ENCODE measurements at places on chromosomes 6 and 20.

DNA sequence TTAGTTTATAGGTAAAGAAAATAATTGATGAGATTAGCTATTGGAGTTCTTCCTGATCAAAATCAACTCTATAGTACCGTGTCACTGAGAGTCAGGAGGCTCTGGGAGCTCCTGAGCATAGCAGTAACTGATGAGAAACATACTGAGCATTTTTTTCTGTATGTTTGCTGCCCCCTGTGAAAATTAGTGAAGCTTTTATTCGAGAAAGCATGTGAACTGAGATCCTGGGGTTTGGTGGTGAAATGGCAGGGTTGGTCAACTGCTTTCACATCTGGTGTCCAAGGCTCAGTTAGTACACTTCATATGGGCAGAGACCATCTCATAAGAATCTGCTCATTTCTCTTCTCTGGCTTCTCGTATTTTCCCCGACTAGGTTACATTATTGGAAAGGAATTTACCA is 4.1 kb upstream of the ABT1 start:
- DNase-seq: no peak

DNA sequence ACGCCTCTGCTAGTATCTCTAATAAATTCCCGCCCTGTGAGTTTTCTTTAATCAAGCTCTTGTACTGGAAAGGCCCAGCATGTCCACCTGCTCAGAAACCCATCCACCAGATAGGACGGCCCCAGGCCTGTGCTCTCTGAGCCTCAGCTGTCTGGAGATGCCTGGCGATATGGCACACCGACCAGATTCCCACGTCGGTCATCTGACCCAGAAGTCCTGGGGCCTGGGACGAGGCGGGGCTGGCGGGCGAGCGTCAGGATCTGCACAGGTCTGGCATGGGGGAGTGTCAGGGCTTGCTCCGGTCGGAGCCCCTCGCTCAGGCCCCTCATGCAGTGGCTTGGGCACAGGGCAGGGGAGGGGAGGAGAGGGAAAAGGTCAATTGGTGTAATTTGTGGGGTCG is 10.2 kb downstream of the RNASET2 start:
- DNase-seq: no peak

DNA sequence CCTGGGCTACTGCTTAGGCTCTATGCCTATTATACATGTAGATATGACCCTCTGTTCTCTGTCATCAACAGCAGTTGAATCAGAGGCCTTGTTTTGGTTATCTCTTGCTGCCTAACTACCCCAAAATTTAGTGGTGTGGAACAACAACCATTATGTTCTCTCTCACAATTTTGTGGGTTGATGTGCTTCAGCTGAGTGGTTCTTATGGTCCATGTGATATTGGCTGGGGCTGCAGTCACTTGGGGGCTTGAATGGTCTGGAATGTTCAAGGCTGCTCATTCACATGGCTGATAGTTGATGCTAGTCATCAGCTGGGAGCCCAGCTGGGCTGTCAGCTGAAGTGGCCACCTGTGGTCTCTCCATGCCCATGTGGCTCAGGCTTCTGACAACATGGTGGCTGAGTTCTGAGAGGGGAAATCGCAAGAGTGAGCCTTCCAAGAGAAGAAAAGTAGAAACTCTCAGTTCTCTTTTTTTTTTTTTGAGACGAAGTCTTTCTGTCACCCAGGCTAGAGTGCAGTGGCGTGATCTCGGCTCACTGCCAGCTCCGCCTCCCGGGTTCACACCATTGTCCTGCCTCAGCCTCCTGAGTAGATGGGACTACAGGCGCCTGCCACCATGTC is 47.8 kb downstream of the SHLD1 start:
- peak; percentile 31 for DNase-seq

- DNase-seq: no peak
These were observed 7.7 kb downstream of the SLC22A16 start for GRCh38 chr6:110468731-110469130.

GRCh38 chr6:90124874-90125510 is 171.7 kb downstream of the BACH2 start:
- DNase-seq: no peak

GRCh38 chr6:15744818-15745402 is 82.1 kb upstream of the DTNBP1 start:
- no peak for DNase-seq

DNA sequence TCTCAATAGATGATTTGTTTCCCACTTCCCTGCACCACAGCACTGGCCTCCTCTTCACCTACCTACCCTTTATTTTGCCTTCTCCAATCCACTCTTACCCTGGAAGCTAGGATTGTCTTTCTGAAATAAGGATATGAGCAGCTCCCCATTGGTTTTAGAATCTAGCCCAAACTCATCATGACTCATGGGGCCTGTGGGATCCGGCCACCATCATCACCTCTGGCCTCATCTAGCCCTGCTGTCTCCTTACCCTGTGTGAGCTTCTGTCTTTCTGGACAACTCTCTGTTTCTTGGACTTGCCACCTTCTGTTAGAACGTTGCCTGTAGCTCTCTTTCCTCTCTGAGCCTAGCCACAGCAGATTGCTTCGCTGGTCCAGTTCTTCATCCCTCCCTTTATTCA is 277.1 kb downstream of the PAX1 start:
- no peak for DNase-seq

DNA sequence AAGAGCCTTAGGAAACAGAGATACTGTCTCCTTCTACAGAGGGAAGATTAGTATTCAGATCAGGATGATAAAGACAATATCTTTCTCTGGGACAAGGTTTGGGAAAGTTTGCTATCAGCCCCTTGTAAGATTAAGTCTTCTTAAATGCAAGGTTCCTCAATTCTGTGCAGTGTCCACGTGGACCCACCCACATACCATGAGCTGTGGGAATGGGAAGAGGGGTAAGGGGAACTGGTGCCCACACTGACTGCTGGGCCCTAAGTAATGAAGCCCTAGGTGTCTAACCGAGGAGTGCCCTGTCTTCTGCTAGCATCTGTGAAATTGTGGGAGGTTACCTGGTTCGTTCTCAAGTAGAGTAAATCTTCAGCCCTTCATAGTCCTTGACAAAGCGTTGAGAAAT is 5.8 kb upstream of the SSTR4 start:
- DNase-seq: no peak

- DNase-seq: no peak
These were observed 71.3 kb upstream of the FYN start for GRCh38 chr6:111944541-111944940.

- DNase-seq: no peak
These were observed 51.8 kb upstream of the SLCO4A1 start for GRCh38 chr20:62590309-62591121.

DNA sequence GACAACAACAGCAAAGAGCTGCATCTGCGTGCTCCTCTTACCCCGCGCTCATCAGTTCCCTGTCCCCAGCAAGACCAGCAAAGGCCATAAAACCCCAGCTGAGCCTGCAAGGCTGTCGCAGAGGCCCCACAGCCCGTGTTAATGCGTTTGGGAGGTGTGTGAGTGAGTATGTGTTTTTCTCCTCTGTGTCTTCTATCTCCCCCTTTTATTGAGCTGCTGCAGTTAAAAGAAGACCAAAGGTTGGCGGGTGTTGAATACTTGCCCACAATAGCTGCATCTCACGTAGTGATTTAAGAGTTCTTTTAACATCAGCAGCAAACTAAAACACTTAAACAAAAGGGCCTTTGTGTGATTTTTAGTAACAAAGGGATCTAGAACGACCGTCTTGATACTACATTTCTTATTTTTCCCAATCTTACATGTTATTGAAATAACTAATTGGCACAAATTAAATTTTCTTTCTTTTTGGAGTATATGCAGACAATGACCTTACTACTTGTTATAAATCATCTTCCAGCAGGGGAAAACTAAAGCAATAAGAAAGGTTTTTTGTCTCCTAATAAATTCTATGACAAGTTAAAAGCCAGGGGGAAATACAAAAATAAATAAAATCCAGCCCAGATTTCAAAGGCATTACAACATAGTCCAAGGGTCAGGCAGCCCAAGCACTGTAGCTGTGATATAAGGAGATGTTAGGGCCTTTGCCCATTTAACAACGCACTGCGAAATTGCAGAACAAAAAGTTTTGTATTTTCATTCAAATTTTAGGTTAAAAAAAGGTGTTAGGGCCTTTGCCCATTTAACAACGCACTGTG is 27.2 kb upstream of the CNKSR3 start:
- no peak for DNase-seq

DNA sequence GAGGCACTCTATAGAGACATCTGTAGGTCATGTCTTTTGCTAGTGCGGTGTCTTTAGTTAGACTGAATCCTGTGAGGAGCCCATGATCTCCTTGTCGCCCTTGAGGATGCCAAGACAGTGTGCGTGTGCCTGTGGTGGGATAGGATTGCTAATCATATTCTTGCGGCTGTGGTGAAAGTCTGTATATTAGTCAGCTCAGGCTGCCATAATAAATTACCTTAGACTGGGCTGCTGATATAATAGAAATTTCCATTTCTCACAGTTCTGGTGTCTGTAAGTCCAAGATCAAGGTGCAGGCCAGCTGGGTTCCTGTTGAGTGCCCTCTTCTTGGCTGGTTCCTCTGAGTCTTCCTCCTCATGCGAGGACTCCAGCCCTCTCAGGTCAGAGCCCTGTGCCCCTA is 141.2 kb downstream of the JARID2 start:
- no peak for DNase-seq

- no peak for DNase-seq
These were observed 4.6 kb downstream of the CST7 start for GRCh38 chr20:24953621-24954133.

- DNase-seq: no peak
These were observed 208.1 kb downstream of the PLCB4 start for GRCh38 chr20:9276966-9277468.

- no peak for DNase-seq
These were observed 172.3 kb downstream of the ERMARD start for GRCh38 chr6:169923468-169924464.

GRCh38 chr6:106885679-106886078 is 88.8 kb downstream of the CD24 start:
- no peak for DNase-seq

- no peak for DNase-seq
These were observed 658.8 kb downstream of the PTPRT start for GRCh38 chr20:42530855-42531448.

- DNase-seq: no peak
These were observed 92.5 kb downstream of the SPTLC3 start for GRCh38 chr20:13101276-13101675.

DNA sequence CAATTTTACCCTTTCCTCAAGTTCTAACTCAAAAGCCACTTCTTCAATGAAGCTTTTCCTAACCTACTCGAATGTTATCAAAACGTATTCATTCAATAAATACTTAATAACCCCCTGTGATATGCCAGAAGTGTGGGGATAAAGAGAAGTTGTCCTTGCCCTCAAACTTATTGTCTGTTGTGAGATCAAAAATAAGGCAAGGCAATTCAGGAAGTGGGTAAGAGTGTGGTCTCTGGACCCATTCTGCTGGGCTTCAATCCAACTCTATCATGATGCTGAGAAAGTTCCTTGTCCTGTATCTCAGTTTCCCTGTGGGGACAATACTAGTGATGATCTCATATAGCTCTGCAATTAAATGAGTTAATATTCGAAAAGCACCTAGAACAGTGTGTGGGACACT is 92.8 kb downstream of the PRDM1 start:
- no peak for DNase-seq

DNA sequence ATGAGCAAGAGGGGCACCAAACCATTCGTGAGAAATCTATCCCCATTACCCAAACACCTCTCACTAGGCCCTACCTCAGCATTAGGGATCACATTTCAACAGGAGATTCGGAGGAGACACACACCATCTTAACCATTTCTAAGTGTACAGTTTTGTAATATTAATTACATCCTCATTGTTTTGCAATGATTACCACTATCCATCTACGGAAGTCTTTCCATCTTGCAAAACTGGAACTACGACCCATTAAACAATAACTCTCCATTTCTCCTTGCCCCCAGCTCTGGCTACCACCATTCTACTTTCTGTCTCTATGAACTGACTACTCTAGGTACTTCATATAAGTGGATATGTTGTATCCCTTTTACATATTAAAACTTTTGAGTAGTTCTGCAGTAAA is 20.1 kb downstream of the ACOT13 start:
- DNase-seq: no peak

DNA sequence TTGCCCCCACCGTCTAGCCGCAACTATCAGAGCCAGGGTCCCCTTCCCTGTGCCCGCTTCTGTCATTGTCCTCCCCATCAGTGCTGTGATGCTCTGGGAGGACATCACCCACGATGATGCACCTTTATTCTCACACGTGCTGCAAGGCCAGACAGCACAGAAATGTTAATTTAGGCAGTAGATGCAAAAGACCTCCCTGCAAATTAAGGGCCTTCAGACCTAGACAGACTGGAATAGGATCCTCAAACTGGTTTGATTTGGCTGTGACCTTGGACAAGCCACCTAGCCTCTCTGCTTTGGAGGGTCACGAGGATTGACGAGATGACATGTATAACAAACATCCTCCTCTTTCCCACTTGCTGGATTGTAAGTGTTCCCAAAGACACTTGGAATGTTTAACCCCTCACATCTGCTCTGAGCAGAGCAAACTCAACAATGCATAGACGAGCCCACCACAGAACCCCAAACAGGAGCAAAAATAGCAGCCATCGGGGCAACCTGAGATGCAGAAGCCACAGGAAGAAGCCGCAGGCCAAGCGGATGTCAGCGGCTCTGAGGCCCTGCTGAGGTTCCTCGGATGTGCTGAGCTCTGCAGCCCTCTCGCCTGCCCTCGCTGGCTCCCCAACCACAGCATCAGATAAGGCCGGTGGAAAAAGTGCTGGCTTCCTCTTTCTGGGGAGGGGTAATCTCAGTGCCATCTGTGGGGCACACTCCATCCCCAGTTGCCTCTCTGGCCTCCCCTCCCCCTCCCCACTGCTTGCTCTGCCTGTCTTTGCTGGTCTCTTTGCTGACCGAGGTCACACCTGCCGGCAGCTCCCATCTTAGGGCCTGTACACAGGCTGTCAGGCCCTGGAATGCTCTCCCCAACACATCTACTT is 35.3 kb downstream of the TOX2 start:
- DNase-seq: peak; percentile 40

DNA sequence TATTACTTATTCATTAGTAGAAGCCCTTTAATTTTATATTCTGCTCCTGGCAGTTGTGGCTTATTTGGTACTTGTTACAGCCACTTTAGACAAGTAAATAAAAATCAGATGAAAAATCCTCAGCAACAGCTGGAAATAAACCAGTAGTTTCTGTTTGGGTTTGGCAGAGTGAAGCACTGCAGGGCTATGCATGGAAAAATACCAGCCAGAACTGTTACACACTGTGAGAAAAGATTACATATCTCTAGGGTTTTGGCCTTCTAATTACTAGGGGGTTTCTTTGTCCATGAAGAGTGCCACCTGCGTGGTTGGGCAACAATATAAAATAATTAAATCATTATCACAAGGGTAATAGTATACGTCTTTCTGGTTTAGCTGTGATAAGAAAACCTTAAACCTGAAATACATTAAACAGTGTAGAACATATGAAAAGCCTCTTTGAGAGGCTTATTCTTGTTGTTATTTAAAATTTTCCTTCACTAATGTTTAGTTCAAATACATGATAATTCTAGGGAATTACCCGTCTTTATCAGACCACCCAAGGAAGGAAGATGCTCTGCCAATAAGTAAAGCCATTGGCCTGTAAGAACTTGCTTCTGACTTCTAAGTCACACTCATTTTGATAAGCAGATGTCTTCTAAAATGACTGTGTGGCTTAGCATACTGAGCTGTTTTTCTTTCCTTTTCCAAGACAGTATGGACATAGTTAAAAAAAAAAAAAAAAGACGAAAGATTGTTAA is 320.0 kb upstream of the FLRT3 start:
- no peak for DNase-seq

Measured in femur (tissue), 1 donor.